ENCODE measurements at places on chromosomes 4 and X.

- DNase-seq: no peak
Observed at GRCh38 chr4:161256716-161257115, 907.1 kb downstream of the FSTL5 start.

- no peak for DNase-seq
Observed at GRCh38 chr4:141467225-141467624, 169.2 kb upstream of the IL15 start.

GRCh38 chr4:74441744-74442143 is 3.2 kb upstream of the AREG start:
- DNase-seq: no peak

- no peak for DNase-seq
Observed at GRCh38 chrX:33855251-33855650, 276.9 kb downstream of the FAM47A start.

DNA sequence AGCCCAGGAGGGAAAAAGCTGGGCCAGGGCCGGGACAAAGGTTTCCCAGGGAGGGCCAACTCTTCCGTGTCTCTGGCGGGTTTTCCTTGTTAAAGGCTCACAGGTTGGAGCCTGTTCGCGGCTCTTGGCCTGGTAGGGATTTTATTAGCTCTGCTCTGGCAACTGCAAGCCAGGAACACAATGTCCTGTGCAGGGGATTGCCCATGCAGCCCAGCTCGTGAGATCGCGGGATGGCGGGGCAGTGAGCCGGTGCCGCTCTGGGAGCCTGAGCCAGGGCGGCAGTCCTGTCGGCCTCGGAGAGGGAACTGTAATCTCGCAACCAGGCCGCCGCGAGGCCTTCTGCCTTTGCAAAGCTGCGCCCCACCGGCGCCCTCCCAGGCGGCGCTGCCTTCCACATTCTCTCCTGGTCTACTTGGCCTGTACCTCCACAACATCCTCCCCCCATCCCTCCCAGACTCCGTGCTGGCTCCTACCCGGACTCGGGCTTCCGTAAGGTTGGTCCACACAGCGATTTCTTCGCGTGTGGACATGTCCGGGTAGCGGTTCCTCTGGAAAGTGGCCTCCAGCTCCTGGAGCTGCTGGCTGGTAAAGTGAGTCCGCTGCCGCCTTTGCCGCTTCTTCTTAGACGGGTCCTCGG is 2.1 kb downstream of the PITX2 start:
- no peak for DNase-seq

DNA sequence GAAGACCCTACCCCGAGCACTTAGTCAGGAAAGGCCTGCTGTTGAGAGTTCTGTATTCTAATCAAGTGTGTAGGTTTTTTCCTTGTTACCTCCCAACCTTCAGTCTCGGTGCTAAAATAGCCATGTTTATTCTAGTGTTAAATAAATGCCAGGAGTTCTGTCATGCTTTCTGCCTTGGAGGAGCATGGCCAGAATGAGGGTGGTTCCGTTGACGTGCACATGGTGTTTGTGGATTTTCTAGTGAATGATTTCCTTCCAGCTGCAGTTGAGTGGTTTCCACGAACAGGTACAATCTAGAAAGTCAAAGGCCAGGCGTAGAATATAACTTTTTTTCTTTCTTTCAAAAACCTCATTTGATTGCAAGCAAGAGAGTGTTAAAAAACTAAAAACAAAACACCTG is 21.0 kb downstream of the TRMT44 start:
- no peak for DNase-seq

DNA sequence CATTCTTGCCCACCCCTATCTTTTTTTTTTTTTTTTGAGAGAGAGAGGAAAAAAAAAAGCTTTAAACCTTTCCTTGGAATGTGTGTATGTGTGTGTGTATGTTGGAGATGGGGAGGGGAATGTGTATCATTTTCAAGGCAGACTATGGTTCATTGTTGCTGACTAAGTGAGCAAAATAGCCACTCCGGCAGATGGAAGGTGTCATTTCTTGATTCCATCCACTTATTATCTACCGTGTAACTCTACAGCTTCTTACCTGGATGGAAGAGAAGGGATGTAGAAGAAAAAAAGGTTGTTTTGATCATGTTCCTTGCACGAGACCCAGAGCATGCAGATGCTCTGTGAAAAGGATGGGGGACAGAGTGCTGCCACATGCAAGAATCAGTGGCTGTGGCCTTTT is 5.9 kb upstream of the GK2 start:
- DNase-seq: no peak

DNA sequence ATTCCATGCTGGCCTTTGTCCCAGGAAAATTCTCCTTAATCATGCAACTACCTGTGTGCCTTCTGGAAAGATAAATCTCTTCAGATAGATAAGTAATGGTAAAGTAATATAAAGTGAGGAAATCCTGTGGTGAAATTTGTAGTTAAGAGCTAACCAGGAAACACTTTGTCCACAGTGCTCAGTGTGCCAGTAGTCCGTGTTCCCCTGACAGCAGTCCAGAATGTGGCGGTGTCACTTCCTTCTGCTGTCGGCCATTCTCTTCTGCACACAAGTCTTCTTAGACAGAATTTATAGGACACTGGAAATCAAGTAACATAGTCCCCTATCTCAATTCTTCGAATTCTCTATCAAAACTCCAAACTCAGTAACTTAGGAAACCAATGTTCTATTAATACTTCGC is 5.7 kb upstream of the CXXC4 start:
- DNase-seq: no peak

GRCh38 chr4:32037399-32037798 is 1317.2 kb downstream of the PCDH7 start:
- no peak for DNase-seq

DNA sequence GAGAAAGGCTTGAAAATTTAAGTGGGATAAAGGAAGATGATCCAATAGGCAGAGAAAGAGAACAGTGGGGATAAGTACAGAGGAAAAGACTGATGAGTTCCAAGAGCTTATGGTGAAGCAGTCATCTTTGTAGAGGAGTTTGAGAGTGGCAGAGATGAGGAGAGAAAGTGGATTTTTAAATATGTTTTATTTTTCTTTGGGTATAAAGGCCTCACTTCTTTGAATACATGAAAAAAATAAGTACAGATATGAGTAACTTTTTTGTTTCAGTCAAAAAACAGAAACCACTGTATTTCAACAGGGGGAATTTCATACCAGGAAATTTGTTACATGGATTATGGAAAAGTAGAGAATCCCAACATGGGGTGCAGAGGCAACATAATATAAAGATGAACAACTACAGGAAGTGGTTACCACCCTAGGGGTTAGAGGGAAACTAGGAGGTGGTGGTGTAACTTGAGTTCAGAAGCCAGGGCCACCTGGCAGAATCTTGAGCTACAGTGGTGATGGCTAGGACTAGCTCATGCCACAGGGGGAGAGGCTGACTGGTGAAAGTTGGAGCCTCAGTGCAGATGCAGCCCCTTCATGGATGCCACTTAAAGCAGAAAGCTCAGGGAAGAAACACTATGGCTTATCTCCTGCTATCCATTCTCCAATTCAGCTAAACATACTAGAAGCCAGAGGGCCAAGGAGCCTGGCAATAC is 3.4 kb upstream of the CYBB start:
- no peak for DNase-seq

DNA sequence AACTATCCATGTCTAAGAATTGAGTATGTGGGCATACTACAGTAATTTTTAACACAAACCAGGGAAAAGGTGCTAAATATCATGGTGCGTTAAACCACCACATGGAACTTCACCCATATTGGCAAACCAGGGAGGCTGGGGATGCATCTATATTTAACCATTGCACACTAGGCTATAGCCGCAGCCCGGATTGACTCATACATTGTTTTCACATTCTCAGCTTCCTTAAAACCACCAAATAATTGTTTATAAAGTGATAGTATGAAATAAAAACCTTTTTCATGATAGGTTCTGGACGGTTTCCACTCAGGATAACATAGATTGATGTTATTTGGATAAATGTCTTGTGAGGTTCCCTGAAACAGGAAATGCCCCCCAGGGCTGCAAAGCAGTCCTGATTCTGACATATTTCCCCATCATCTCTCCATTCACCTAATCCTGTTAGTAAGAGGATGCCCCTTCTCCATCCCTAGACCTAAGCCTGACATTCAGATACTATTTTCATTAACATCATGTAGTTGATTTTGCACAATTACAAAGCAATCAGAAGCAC is 7.9 kb downstream of the COL25A1 start:
- DNase-seq: no peak

DNA sequence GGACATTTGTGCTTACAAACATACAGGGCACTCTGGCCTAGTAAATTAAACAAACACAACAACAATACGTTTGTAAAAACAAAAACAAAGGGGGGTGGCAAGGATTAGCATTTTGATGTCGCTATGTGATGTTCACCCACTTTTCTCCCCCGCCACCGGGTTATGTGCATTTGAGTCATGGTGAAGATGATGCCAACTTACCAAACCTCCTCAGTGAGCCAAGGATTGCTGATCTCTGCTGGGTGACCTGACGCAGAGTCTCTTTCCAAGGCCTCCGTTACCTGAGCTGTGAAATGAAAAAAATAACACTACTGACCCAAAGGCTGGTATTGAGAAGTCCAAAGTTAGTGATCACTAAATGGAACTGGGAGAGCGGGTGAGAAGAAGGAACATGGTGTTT is 85.4 kb downstream of the RBM47 start:
- DNase-seq: no peak

DNA sequence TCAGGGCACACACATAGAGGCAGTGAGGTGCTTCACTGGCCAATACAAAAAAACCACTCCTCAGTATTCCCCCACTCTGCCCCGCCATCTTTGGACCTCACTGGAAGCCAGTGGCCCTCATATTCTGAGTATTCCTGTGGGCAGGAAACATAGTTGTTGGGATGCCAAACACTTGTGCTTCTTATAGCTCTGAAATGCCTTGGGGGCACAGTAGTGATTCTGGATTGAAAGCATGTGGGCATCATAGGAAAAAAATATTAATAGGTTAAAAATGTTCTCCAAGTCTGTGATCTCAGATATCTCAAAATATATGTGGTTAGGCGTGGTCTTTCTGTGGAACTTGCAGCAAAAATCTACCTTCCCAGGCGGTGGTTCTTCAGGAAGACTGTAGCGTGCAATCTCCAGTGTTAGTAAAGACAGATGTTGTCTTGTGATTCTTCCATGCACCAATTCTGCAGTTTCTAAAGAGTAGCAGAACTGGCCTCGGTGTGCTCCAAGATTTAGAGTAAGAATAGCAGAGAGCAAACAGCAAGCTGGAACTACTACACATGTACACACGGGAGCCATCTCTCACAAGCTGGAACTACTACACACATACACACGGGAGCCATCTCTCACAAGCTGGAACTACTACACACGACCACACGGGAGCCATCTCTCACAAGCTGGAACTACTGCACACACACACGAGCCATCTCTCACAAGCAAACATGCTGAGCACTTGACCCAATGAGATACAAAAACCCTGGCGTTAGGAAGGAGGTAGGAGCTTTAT is 8.0 kb upstream of the TENM3 start:
- no peak for DNase-seq

GRCh38 chr4:37767546-37767945 is 58.9 kb upstream of the PGM2 start:
- DNase-seq: no peak

GRCh38 chr4:77193511-77194102 is 36.6 kb downstream of the CCNG2 start:
- no peak for DNase-seq

DNA sequence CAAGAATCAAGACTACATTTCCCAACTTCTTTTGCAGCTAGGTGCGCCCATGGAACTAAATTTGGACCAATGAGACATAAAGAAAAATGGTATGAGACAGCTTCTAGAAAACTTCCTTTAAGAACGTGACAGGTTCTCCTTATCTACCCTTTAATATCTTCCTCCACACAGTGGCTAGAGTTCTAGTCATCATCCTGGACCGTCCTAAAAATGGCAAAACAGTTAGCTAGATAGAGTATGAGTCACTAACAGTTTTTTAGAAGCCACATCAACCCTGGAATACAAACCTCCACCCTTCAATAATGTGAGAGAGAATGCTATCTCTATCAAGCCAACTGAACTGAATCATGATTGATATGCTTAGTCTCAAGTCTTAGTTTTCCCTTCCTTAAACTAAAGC is 267.9 kb upstream of the SLC7A11 start:
- DNase-seq: peak; percentile 31

GRCh38 chrX:71222929-71223328 is at the start of gene GJB1:
GJB1 (plus strand) TSS chrX:71223224; CDS start chrX:71223708, 484 bp downstream.
- DNase-seq: no peak

GRCh38 chr4:156909010-156909409 is 62.6 kb downstream of the PDGFC start:
- no peak for DNase-seq
